B cell (primary cell): ENCODE measurements at places on chromosomes 5 and 9.

DNA sequence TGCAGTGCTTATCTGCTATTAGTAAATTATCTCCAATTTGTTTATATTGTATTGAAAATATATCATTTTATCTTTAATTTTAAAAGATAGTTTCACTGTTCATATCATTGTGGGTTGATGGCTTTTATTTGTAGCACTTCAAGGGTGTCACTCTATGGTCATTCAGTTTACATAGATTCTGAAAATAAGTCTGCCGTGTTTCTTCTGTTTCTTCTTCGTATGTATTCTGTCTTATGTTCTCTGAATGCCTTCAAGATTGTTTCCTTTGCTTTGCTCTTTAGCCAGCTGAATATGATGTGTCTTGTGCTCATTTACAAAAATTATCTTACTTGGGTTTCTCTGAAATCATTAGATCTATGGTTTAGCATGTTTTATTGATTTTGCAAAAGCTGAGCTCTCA lies 359.9 kb downstream of the CYLC2 start:
- DNase-seq = no peak

GRCh38 chr5:78569441-78569840 lies 79.1 kb downstream of the LHFPL2 start:
- no peak for DNase-seq

GRCh38 chr9:105877721-105878120 lies 183.4 kb downstream of the TMEM38B start:
- no peak for DNase-seq

DNA sequence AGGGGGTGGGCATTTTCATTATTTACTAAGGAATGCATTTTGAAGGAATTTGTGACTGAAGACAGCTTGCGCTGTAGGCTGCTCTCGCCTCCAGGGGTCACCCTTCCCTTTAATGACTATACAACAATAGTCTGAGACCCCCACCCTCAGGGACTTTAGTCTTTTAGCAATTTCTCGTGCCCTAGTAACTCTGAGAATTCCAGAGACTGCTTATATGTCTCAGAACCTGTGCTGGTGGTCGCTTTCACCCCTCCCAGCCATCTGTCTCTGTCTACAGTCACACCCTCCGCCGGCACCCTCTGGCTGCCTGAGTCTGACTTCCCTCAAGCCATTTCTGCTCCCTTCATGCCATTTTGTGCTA lies 671.4 kb downstream of the NR2F1-AS1 start:
- no peak for DNase-seq

- DNase-seq = no peak
These were observed 104.4 kb downstream of the DENND1A start for GRCh38 chr9:123825342-123826060.

DNA sequence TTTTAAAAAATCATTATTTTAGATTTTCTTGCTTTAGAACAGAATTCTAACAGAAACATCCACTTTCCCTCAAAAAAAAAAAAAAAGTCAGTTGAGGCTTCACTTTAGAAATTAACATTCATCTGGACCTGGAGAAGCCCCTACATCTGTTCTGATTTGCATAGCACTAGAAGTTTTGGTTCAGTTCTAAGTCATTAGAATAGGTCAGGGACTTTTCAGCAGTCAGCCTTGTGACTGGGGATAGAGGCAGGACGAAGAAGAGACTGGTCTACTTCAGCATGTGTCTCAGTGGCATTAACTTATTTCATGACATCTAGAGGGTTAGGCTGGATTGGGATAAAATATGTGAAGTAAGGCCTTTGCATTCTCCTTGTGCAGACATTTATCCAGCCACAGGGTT lies 215.8 kb upstream of the DAB2 start:
- no peak for DNase-seq

- DNase-seq = no peak
These were observed 62.0 kb upstream of the UNC5A start for GRCh38 chr5:176748073-176748966.

DNA sequence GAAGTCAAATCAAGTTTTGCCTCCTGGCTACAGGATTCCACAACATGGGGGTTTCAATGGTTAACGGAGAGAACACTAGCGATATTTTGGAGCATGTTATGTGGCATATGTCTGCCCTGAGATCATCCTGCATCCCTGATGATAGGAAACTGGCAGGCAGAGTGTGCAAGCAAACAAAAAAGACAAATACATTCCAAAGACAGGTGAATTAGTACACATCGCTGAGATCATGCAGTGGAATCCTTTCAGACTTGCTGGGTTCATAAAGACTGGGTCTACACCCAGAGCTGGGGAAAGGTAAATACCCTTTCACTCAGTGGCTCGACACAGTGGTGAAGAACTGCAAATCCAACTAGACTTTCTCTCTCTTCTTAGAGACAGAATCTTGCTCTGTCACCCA lies 286.5 kb downstream of the EFNA5 start:
- no peak for DNase-seq

GRCh38 chr5:14182761-14183160 lies 39.6 kb downstream of the TRIO start:
- no peak for DNase-seq

GRCh38 chr9:32339424-32339823 lies 45.0 kb upstream of the ACO1 start:
- DNase-seq = no peak

GRCh38 chr9:80437091-80437640 lies 865.4 kb downstream of the TLE4 start:
- DNase-seq = no peak

DNA sequence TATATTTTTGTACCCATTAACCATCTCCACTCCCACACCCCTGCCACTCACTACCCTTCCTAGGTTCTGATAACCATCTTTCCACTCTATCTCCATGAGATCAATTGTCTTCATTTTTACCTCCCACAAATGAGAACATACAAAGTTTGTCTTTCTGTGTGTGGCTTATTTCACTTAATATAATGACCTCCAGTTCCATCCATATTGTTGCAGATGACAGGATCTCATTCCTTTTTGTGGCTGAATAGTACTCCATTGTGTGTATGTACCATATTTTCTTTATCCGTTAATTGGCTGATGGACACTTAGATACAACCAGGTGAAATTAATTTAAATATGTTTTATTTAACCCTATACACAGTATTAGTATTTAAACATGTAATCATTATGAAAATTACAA lies 552.9 kb downstream of the PDE4D start:
- no peak for DNase-seq

DNA sequence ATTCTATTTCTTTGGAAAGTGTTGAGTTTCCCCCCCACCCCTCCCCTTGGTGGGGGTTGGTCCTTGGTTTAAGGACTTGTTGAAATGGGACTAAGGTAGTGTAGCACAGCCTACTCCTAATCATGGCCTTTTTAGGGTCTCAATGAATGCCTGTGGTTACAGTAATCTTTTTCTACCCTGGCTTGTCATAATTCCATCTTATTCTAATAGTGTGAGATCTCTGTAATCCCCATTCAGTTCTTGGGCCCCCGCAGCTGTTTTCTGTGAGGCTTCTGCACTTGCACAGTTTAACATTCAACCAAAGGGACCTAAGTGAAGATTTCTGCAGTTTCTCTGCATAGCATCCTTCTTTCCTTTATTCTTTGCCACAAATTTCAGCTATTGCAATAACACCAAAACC lies 30.7 kb downstream of the TNFSF15 start:
- DNase-seq = no peak

GRCh38 chr5:132877938-132878337 lies 4.5 kb downstream of the LEAP2 start:
- no peak for DNase-seq

- no peak for DNase-seq
These were observed 30.8 kb upstream of the ABCA1 start for GRCh38 chr9:104958751-104959150.

GRCh38 chr5:158816011-158816696 lies 283.6 kb downstream of the EBF1 start:
- peak; percentile 59 for DNase-seq

GRCh38 chr9:91433180-91433579 lies 9.5 kb upstream of the NFIL3 start:
- DNase-seq = peak; percentile 46

- no peak for DNase-seq
These were observed 9.9 kb downstream of the BTNL9 start for GRCh38 chr5:181050016-181050415.

- peak; percentile 66 for DNase-seq
These were observed 24.5 kb upstream of the MVB12B start for GRCh38 chr9:126301985-126302603.

DNA sequence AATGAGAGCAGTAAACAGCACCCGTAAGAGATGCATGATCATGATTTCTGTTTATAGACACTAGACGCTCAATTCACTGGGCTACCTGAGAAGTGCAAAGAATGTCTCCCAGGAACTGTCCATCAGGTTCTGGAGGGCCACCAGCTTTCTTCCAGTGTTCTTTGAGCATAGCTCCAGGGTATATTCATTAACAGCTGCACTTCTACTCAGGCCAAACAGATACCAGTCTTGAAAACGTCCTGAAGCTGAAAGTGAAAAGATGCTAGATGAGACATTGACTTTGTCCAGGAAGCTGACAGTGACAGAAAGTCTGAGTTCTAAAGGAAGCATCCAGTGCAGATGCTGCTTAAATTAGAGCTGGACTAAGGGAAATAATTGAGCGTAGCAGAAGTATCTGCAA lies 488.7 kb upstream of the TYRP1 start:
- DNase-seq = no peak

DNA sequence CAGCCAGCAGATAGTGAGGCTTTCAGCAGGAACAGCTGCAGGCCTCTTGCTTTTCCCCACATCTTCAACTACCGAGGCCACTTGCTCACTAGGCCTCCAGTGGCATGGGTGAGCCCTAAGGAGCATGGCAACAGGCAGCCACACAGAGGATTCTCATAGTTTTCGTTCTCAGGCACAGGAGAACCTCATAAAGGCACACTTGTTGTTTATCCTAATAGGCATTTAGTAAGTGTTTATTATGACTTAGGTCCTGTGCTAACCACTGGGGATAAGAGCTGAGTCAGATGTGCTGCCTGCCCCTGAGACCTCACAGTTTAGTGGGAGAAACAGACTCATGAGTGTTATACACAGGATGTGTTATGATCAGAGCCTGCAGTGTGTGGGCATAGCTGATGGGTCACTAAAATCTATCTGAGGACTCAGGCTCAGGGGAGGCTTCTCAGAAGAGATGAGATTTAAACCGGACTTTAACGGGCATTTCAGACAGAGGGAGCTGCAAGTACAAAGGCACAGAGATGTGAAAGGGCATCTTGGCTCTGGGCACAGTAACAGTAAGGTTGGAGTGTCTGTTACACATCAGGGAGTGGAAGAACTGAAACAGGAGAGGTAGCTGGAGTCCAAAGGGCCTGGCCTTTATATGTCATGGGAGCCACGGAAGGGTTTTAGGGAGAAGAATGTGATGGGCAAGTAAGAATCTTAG lies 21.0 kb upstream of the HEMGN start:
- no peak for DNase-seq

DNA sequence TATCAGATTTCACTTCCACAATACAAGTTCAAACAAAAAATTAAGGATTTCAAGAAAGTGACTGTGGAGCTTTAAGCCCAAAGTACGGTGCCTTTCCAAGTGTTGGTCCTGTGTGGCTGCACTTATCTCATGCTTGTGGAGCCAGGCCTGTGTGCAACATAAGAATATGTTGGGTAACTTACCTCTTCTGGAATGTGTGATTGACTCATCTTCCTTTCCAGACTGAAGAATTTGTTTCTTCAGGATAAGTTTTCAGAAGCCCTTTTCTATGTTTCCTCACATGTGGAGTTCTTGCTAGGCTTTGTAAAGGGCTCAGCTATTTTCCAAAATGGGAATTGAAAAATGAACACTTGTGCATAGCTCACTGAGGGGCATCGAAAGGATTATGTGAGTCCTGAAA lies 485.1 kb upstream of the PAPPA start:
- no peak for DNase-seq

DNA sequence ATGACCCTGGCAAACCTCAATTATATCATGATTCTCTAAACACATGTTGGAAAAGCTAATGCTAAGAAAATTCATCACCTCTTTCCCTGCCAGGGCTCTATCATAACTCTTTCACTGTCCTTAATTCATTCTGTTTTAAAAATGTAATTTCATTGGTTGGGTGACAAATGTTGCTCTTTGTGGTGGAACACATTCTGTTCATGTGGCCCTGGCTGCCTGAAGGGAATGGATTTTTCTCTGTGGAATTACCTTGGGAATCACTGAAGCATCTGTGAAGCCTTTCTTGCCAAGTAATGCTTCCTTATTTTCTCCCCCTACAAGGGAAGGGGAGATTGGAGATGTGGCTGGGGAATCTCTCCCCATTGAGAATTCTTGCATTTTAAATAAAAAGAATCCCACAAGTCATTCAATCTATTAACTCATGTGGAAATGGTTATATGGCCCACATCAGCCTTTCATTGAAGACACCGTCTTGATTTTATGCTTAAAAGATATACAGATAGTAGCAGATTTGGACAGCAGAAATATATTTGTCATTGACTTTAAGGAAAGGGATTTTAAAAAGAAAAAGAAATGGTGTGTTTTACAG lies 201.8 kb upstream of the NMUR2 start:
- DNase-seq = no peak

DNA sequence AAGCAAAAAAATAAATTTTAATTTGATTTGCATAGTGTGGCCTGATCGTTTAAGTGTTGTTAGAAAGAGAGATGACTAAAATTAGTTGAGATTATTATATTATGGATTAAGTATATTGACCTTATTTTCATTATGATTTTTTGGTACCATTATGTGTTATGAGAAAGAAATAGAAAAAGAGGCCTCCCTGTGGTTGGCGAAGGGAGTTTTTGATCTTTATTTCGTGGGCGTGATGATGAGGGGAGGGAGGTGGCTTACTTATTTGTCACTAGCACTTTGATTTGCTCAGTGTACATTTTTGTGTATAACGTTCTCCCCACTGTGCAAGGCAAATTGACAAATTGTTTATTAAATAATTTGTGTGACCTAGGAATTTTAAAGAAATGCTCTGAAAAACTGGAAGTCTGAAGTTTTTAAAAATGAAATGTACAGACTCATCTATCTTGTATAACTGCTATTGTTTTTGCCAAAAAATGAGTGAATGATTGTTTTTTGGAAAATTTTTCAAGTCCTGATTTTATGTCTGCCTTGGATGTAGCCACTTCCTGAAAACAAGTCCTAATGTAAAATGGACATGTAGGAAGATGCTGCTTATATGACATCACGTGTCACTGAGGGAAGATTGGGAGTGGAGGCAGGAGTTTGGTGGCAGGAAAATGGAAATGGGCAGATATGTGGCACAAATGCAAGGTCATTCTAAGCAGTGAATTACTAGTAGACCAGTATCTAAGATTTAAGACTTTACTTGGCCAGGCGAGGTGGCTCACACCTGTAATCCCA lies 3.0 kb downstream of the DAPK1 start:
- no peak for DNase-seq

DNA sequence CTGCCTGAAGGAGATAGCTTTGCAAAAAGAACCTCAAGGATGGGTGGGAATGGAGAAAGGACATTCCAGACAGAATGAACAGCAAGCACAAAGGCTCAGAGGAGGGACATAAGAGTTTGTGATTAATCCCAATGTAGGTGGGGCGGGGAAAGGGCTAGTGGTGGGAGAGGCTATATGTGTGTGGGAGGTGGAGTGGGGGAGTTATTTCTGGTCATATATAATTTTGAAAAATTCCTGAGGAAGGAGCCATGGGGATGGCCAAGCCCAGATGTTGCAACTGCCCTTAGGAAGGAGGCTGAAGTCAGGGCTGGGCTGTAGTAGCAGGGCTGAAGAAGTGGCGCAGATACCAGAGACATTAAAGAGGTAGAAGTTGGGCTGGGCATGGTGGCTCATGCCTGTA lies 13.4 kb upstream of the CCL27 start:
- DNase-seq = no peak

- DNase-seq = no peak
These were observed 110.9 kb downstream of the KCNIP1 start for GRCh38 chr5:170614720-170615119.

- DNase-seq = no peak
These were observed 599.9 kb downstream of the CSNK1G3 start for GRCh38 chr5:124111886-124112285.
